ENCODE measurements at places on chromosomes 7 and 10.

DNA sequence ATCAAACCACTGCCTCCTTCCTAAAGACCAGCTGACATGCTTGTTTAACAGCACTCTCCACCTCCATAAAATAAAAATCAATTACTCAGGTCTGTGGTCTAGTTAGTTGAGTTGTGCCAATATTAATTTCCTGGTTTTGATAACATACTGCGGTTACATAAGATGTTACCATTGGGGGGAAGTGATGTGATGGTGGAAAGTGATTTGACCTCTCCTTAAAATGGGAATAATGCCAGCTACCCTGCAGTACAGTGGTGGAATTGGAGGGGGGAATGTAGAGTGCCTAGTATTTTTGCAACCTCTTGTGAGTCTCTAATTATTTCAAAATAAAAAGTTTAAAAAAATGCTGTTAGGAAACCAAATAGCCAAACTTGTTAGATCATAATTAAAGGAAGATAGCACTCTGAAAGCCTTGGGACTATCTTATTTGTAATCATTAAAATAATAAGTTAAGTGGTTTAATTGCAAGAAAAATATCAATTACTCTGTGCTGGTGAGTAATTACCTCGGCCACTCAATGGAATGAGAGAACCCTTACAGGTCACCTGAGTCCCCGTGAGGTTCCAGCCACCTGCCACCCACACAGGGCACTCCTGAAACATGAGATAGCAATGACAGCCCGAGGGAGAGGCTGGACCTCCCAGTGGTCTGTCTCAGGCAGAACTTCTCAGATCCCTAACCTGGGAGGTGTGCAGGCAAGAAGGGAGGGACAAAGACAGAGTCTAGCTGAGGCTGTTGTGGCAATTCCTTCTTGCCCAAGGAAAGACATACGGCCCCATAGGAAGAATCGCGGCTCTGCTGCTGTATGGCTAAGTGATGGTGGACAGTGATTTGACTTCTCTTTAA is 94.1 kb downstream of the SH3PXD2A start:
- no peak for DNase-seq

DNA sequence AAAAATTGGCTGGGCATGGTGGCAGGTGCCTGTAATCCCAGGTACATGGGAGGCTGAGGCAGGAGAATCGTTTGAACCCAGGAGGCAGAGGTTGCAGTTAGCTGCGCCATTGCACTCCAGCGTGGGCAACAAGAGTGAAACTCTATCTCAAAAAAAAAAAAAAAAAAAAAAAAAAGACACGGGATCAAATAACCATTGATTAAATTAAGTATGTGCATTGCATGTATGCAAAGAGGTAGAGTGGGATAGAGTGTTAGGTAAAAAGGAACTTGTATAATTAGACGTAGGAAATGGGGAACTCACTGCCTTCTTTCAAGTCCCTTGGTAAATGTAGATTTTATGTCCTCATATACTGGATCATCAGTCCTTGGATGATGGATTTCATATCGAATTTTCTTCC is 13.1 kb downstream of the VCL start:
- no peak for DNase-seq

- no peak for DNase-seq
Measured at GRCh38 chr10:105774881-105775280, 1133.8 kb downstream of the SORCS3 start.

DNA sequence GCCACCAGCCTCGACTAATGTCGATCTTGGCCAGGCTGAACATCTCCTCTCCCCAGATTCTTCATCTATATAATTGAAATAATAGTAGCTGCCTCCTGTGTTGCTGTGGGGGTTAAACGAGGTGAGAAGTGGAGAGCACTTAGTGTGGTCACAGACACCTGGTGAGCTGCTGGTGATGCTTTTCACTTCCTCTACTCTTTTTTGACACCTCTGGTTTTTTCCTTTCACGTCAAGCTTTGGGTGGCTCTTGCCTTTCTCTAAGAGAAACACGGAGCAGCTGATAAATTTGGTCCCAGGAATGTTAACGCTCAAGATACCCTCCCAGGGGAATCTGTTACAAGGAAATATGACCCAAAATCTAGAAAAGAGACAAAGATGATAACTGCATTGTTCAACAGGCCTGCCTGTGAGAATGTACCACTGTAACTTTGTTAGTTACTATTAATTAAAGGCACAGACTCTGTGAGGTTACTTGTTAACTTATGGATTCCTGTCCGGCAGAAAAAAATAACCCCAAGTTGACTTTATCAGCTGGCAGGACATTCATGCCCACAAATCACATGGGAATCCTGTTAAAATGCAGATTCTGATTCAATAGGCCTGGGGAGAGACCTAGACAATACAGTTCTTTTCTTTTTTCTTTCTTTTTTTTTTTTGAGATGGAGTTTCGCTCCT is 9.5 kb upstream of the NPFFR1 start:
- DNase-seq: peak; percentile 35

- DNase-seq: no peak
Measured at GRCh38 chr10:131843089-131843595, 57.7 kb upstream of the PPP2R2D start.

DNA sequence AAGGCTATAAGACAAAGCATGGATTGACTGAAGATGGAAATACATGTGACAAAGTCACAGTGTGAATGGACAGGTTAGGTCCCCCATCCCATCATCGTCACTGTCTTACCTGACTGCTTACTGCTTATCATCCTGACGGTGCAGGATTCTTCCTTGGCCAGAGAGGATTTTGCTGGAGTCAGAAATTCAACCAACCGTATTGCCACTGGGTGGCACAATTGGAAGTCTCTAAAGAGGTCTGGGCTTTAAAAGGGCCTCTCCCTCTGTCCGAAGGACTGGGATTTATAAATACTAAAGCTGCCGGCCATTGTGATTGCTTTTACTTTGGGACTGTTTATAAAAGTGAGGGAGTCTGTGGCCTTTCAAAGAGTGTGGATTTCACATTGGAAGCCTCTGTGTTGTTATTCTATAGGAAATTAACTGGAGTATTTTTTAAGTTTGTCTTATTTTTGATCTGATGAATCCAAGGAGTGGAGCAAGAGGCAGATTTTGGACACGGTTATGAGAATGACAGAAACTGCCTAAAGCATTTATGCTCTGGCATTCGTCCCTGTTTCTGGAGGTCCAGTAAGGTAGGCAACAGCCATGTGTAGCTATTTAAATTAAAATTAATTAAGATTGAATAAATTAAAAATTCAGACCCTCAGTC is 113.3 kb upstream of the CREB5 start:
- no peak for DNase-seq

DNA sequence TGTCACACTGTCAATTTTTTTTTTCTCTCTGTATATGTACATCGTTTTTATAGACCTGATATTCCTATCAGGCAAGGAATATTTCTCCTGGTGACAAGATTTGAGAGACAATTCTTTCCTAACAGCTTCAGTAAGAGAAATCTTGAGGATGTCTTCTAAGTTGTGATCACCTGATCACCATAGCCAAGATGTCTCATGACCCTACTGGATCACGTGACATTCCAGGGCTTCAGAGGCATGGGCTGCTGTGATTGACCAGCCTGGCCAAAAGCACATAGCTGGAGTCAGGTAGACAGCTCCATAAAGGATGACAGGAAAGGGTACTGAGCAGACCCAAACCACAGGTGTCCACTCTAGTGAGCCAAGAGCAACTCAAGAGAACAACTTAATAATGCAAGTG is 444.9 kb downstream of the SORCS3 start:
- DNase-seq: no peak

GRCh38 chr10:6607778-6608177 is 27.7 kb upstream of the PRKCQ start:
- DNase-seq: no peak

- DNase-seq: no peak
Measured at GRCh38 chr7:135884495-135885232, 92.5 kb downstream of the MTPN start.

GRCh38 chr10:60718886-60719285 is 59.4 kb upstream of the CDK1 start:
- no peak for DNase-seq

GRCh38 chr7:17946591-17946990 is 6.3 kb upstream of the SNX13 start:
- no peak for DNase-seq

DNA sequence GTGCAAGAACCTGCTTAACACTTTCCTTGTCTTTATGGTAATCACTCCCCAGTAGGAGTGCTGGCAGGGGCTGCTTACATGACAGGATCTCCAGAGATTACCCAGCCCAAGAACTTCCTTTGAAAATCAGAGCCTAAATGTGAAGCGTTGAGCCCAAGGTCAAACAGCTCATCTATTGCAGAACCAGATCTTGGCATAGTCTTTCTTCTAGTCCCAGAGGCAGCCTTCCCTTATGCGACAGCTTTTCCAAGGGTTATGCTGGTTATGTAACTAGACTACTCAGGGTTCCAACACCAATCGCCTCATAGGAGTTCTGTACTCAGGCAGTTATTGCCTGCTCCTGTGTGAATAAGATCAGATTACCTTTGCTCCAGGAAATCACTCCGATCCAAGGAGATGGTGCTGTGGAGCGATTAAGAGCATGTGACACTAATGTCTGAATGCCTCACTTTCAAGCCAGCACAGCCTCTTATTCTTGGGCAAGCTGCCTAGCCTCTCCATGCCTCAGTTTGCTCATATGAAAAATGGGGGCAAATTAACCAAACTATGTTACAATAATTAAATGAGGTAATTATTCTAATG is 8.4 kb upstream of the LGI1 start:
- DNase-seq: no peak

DNA sequence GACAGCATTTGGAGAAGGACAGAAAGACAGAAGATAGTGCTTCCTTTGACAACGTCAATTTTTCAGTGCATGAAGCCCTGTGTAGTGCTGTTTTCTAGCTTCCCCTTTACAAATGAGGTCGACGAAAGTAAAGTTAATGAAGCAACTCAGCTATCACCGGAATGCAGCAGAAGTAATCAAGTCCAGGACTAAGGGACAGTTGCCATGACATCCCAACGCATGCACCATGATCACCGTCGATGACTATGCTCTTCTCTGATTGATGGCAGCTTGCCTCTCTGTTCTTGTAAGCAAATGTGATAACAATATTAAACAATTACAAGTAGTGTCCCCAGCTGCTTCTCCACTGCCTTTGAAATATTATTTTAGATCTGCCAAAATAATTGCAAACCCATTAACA is 205.8 kb downstream of the FRMD4A start:
- DNase-seq: no peak

- DNase-seq: no peak
Measured at GRCh38 chr7:91324663-91325062, 60.4 kb downstream of the FZD1 start.

- no peak for DNase-seq
Measured at GRCh38 chr7:115728518-115728917, 302.0 kb downstream of the TFEC start.

DNA sequence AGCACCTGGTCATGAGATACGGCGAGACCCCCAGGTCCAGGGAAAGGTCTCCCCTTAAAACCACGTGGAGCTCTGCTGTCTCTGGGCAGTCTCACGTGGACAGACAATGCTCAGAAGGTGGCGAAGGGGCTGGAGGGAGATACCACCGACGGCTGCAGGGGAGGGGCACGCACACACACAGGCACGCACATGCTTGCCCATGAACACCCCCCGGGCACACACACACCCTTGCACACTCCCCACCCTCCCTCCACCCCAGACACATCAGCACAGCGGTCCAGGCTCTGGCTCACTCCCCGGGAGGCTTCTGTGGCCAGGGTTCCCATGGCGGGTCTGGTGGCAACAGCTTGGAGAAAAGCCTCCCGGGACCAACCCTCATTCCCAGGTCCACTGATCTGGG is 52.4 kb upstream of the TNRC18 start:
- DNase-seq: no peak

DNA sequence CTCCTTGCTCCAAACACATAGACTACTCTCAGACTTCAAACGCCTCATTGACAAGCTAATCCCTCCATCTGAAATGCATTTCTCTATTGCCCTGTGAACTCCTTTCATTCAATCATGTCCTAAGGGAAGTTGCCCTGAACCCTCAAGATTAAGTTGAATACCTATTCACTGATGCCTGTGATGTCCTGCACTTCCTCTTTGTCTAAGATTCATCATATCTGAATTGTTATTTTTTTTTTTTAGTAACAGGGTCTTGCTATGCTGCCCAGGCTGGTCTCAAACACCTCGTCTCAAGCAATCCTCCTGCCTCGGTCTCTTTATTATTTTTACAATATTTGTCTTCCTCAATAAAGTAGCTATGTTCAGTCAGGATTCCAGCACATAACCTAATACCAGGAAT is 3.2 kb downstream of the PSMA2 start:
- no peak for DNase-seq

DNA sequence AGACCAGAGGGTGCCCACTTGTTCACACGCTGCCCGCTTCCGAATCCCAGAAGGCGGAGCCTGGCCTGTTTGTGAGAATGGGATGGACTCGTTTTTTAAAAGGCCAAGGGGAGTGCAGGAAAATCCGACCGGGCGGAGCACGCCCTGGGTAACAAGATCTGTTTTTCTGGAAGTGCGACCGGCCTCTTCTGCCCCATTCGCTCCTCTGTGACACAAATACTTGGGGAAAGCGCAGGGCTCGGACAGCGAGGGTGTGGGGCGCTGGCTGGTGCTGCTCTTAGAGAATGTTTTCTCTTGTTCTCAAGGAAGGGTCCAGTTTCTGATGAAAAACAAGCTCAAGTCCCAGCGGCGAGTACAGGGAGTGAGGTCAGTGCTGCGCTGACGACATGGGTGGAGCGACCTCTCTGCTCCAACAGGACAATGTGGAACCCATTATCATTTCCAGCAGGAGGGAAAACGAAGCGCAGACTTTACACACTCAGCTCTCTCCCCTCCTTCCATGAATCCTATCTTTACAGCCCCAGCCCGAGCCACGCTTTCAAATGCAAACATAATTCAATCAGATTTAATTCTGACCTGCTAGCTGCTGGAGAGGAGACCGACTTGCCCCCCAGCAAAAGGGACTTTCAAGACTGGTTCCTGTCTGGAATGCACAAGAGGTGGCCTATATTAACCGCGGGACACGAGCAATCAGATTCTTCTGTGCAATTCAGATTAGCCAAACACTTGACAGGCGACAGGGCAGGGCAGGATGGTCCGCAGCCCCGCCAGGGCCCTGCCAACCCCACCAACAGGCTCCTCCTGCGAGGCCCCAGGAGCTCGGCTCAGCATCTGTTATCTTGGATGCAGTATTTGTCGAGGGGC is 1.1 kb downstream of the RADIL start:
- no peak for DNase-seq

DNA sequence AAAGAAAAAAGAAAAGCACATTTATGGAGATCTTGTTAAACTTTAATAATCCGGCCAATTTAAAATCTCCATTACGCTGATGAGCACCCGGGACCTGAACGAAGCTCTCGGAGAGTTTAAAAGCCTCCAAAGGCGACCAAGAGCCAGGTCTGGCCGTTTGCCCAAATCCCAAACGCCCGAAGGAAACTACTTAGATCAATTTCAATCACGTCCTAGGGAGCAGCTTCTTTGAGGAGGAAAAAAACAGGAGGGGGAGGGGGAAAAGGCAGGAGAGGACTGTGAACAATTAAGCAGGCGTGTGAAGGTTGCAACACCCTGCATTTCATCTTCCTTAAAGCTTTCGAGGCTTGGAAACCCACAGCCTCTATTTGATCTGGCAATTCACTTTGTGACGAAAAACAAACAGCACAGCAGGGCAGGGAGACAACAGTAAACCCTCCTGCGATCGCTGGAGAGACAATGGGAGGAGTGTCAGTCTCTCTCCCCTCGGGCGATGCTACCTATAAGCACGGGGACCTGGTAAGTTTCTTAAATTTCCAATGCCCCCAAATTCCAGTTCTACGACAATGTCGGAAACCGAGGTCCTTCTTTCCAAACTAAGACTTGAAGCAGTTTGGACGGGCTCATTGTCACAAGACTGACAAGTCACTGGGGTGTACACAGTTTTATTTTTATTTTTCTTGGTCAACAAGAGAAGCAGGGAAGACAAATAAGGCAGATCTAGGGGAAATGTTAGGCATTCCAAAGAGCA is 1.2 kb downstream of the KLF6 start:
- no peak for DNase-seq
